Dorsolateral prefrontal cortex (tissue), 122 donors: ENCODE measurements at places on chromosomes 6 and 20.
A peak's percentile ranks its signal among the peaks of the same experiment; 100 is the strongest.

DNA sequence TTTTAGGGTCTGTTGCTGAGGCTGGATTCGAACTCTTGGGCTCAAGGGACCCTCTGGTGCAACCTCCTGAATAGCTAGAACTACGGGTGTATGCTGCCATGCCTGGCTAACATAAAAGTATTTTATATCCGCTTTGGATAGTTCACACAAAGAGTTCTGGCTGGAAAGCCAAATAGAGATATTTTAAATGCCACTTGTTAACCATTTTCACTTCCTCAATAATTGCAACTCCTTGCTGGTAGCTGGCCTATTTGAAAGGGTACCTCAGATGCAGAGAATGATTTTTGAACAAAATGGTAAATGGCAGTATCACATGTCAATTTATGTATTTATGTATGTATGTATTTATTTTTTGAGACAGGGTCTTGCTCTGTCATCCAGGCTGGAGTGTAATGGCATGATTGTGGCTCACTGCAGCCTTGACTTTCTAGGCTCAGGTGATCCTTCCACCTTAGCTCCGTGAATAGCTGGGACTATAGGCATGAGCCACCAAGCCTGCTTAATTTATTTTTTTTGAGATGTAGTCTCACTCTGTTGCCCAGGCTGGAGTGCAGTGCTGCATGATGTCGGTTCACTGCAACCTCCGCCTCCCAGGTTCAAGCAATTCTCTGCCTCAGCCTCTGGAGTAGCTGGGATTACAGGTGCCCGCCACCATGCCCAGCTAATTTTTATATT, 12.9 kb upstream of the JARID2 start:
- no peak for DNase-seq

DNA sequence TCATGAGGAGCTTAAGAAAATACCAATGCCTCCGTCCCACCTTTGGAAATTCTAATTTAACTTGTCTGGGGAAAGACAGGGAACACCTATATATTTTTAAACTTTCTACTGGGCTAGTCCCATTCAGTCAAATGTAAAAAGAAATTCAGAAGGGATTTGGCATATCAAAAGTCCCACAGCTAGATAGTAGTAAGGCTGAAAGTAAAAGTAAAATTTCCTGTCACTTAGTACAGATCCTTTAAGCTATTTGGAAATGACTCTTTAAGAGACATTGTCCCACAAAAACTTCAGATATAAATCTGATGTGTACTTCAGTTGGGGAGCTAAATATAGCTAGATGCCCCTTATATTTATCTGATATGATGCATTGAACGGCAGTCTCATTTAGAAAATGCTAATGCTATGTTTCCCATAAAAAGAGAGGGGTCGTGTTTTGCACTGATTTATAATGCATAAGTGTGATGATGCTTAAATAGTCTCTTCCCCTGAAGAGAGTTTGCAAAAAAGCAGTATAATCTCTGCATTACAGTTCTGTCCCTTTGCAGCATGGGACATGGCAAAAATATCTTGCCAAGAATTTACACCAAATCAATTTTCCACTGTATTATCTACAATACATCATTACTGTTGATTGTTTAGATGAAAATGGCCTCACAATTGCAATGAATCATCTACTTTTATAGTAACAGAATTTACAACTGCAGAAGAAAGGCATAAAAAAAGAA, 860.8 kb upstream of the MAP3K7 start:
- DNase-seq, result no peak

GRCh38 chr6:37830225-37830624, 10.7 kb downstream of the ZFAND3 start:
- no peak for DNase-seq

GRCh38 chr20:52105442-52106422, 85.8 kb downstream of the ZFP64 start:
- no peak for DNase-seq

DNA sequence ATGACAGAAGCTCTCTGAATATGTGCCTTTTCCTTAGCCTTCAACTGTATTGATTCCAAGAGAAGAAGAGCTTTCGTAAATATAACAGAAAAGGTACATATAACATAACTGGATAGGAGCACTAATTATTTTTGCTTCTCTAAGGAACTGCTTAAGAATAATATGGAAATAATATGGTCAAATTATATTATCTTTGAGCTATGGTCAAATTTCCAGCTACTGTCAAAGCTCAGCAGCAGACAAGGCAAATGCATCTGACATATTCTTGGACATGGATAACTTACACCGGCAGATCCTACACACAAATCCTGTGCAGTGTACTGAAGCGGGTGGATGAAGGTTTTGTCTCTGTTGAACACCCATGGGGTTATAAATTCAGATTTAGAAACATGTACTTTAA, 150.6 kb downstream of the HIVEP2 start:
- no peak for DNase-seq

DNA sequence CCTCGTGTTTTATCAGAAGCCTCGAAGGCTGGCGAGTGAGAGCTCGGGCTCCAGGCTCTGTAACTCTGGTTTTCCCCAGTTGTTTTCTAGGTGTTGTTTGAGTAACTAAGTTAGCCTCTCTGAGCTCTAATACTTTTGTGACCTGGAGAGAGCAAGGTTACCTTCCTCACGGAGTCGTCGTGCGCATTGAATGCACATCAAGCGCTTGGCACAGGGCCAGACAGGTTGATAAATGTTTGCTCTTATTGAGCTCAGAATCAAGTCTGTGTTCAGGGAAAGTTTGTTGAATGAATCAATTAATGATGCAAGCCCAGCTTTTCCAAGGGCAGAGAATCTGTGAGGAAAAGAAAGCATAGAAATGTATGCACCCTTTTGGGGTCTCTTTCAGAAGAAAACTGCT, 33.5 kb downstream of the EDN3 start:
- no peak for DNase-seq

GRCh38 chr6:11163932-11164331, 52.4 kb upstream of the ERVFRD-1 start:
- no peak for DNase-seq

GRCh38 chr6:158524311-158524710, 35.6 kb upstream of the TMEM181 start:
- DNase-seq, result no peak

DNA sequence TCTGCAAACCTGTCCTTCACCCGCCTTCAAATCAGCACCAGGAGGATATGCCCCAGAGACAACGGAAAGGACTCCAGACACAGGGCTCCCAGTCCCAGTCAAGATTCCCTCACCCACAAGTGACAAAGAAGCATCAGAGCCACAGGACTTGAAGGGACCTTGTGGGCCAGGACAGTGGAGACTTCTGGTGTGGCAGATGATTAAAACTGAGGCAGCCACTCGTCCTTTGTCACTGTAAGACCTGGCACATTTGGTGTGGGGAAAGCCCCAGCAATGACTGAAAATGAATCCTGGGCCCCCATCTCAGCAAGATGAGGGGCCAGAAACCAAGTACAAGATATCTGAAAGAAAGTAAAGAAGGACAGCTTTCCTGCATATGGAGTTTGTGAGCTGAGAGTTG, 15.6 kb upstream of the GMPR start:
- DNase-seq, result no peak

- no peak for DNase-seq
Observed at GRCh38 chr6:125192610-125192930, 39.0 kb downstream of the TPD52L1 start.

GRCh38 chr20:23147964-23148730, 62.0 kb upstream of the CD93 start:
- DNase-seq, result no peak

- peak; percentile 37 for DNase-seq
Observed at GRCh38 chr6:26284537-26285142, 80.4 kb upstream of the BTN3A2 start.

GRCh38 chr6:39935241-39935640, 979 bp upstream of the MOCS1 start:
- DNase-seq, result no peak

GRCh38 chr20:49701241-49701790, 12.4 kb downstream of the B4GALT5 start:
- no peak for DNase-seq

- no peak for DNase-seq
Observed at GRCh38 chr20:8050157-8050837, 30.7 kb upstream of the TMX4 start.

DNA sequence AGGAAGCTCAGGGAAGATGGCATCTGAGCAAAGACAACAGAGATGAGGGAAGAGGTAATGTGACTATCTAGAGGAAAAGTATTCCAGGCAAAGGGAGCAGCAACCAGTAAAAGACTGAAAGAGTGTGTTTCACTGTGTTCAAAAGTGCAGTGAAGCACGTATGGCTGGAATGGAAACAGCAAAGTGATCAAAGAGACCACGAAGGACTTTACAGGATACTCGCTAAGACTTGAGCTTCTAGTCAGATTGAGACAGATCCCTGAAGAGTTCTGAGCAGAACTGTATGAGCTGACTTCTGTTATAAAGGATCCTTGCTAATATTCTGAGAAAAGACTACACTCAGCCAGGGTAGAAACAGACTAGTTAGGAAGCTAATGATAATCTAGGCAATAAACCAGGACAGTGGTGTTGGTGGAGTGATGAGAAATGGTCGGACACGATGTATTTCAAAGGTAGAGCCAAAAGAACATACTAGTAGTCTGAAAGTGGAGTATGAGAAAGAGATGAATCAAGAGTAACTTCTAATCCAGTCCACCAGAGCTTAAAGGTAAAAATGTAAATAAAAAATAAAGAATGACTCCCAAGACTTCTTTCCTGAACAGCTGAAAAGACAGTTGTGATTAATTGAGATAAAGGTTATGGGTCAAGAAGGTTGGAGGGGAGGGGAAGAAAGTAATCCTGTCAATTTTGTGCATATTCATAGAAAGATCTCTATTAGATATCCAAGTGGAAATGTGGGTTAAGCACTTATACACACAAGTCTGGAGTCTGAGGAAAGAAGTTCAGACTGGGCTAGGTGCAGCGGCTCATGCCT, 14.2 kb downstream of the SEC63 start:
- no peak for DNase-seq

GRCh38 chr6:124319410-124319809, 515.7 kb downstream of the NKAIN2 start:
- no peak for DNase-seq

- no peak for DNase-seq
Observed at GRCh38 chr20:53678315-53678989, 84.8 kb upstream of the ZNF217 start.

- no peak for DNase-seq
Observed at GRCh38 chr6:14406614-14407331, 289.2 kb downstream of the CD83 start.

GRCh38 chr6:158999154-158999665, 792 bp downstream of the RSPH3 start:
- DNase-seq, result no peak
